GM12891 (cell line): ENCODE measurements at places on chromosomes 16 and 17.

DNA sequence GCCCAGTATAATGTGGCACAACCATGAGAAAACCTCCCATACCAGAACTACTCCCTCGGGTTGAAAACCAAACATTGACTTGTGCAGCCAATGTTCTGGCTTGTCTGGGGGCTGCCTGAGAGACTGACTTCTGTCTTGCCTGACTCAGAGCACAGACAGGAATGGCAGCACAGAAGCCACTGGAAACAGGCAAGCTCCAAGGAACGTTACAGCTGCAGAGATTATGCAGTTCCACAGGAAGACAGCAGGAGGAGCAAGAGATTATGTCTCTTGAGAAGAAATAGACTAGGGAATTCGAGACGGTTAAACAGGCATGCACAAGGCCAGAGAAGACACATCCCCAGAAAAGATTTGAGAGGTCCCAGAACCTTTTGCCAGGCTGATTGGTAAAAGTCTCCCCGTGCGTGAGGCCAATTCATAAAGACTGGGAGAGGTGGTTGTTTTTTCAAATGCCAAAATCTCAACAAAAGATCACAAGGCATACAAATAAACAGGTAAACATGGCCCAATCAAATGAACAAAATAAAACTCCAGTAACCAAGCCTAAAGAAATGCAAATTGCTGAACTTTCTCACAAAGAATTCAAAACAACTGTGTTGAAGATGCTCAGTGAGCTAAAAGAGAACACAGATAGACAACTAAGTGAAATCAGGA lies 90.6 kb upstream of the CDH5 start:
- DNase-seq: no peak

- no peak for DNase-seq
Measured at GRCh38 chr16:30641378-30641982, 9.3 kb upstream of the PRR14 start.

GRCh38 chr16:79402356-79402755 lies 198.2 kb downstream of the MAF start:
- no peak for DNase-seq

GRCh38 chr17:37650419-37651003 lies 7.3 kb upstream of the DDX52 start:
- no peak for DNase-seq

GRCh38 chr16:30541502-30542329 lies 7.1 kb upstream of the ZNF747 start:
- no peak for DNase-seq

- DNase-seq: no peak
Measured at GRCh38 chr17:56313201-56313600, 159.9 kb downstream of the ANKFN1 start.

GRCh38 chr16:30349675-30350074 lies 5.4 kb downstream of the CD2BP2 start:
- DNase-seq: no peak

GRCh38 chr16:35197656-35198055 lies 1738.2 kb downstream of the TP53TG3F start:
- no peak for DNase-seq

- DNase-seq: no peak
Measured at GRCh38 chr16:14121142-14121541, 50.0 kb downstream of the MRTFB start.

DNA sequence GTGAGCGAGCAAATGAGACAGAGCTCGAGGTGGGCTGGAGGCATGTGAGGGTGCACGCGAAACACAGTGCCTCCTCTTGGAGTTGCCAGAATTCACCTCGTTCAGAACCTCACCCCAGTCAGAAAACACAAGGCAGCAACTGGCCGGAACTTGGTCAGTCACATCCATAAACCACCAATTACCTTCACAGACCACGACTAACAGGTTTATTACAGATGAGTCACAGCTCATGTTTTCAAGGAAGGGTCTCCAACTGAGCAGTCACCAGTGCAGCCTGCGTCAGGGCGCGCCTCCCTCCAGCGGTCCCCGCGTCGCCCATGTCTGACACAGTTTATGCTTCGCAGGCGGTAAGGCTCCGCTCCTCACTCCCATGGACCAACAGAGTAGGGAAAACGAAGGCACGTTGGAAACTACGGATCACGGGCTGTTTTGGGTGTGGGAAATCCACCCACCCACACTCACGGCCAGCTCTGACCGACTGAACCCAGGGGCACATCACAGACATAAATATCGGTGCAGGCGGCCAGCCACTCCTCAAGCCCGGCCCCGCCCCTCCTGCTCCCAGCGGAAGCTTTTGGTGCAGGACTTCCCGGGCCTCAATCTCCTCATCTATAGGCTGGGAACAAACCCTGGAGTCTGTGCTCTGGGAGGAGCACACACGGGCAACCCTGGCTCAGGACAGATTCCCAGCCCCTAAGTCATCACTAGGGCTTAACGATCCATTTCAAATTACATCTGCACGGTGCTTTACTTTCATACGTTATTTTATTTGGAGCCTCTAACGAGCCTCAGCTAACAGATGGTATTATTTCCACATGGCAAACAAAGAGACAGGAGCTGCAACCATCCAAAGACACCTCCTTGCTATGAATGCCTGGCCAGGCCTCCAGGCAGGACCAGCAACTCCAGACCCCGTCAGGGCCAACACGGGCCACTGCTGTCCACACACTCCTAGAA lies 126.3 kb downstream of the ZNF778 start:
- no peak for DNase-seq

GRCh38 chr17:30323895-30324319 lies 9.9 kb downstream of the TMIGD1 start:
- no peak for DNase-seq

GRCh38 chr16:83115491-83116232 lies 488.9 kb downstream of the CDH13 start:
- no peak for DNase-seq

GRCh38 chr17:57809879-57810278 lies 40.0 kb downstream of the MRPS23 start:
- no peak for DNase-seq

DNA sequence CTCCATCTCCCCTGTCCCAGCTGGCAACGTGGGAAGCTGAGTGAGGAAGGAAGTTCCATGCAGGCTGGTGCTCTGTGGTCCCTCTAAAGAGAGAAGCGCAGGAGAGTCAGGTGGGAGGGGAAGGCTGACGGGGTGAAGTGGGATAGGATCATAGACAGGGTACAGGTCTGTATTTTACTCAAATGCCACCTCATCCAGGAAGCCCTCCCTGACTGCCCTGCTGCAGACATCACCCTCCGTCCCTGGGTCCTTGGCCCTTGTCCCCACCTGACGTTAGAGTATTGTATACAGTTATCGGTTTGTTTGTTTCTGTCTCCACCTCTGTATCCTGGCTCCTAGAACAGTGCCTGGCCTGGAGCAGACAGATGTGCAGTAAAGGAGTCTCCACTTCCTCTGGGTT lies 11.7 kb downstream of the CANT1 start:
- DNase-seq: no peak

- DNase-seq: no peak
Measured at GRCh38 chr16:79867425-79867997, 267.0 kb upstream of the MAF start.

DNA sequence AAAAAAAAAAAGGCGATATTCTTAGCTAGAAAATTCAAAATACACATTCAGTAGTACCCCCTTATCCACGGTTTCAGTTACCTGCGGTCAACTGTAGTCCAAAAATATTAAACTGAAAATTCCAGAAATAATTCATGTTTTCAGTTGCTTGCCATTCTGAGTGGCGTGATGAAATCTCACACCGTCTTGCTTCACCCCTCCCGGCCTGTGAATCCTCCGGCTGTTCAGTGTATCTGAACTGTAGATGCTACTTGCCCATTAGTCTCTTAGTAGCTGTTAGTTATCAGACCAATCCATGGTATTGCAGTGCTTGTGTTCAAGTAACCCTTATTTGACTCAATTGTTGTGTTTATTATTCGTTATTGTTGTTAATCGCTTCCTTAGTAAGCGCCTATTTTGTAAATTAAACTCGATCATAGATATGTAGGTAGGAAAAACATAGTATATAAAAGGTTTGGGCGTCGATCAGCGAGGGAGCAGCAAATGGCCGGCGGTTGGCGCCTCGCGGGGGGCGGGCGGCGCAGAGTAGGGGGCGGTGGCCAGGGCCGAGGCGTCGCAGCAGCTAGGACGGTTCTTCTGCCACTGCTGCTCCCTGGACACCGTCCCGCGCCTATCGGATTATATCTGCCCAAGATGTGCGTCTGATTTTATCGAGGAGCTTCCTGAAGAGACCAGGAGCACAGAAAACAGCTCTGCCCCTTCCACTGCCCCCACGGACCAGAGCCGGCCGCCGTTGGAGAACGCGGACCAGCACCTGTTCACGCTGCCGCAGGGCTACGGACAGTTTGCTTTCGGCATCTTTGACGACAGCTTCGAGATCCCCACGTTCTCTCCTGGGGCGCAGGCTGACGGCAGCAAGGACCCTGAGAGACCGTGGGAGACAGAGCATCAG lies 39.8 kb upstream of the AKAP1 start:
- peak; percentile 17 for DNase-seq

DNA sequence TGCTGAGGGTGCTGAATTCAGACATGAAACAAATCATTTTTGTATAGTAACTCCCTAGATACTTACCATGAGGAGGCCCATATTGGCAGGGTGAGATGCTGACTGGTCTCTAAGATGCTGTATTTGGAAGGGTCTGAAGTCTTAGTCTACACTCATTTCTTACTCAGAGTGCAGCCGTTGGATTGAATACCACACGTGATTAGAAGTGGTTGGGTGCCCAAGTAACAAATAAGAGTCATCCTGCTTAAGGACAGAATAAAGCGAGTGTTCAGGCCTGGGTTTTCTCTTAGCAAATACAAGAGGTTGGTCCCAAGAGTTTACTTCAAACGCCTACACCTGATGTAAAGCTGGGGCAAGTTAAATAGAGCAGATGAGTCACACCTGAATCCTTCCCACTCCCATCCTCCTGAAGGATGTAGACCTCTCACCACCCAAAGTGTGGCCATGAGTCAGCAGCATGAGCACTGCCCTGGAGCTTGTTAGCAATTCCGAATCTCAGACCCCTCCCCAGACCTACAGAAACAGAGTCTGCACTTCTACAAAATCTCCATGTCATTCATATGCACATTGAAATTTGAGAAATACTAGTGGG lies 284.6 kb upstream of the CDH5 start:
- DNase-seq: no peak

- peak; percentile 60 for DNase-seq
Measured at GRCh38 chr17:47323382-47324223, at the start of gene EFCAB13. EFCAB13 (plus strand) TSS chr17:47323955; CDS start chr17:47328354, 4,399 bp downstream.

GRCh38 chr17:78812855-78813254 lies 27.8 kb downstream of the USP36 start:
- no peak for DNase-seq

DNA sequence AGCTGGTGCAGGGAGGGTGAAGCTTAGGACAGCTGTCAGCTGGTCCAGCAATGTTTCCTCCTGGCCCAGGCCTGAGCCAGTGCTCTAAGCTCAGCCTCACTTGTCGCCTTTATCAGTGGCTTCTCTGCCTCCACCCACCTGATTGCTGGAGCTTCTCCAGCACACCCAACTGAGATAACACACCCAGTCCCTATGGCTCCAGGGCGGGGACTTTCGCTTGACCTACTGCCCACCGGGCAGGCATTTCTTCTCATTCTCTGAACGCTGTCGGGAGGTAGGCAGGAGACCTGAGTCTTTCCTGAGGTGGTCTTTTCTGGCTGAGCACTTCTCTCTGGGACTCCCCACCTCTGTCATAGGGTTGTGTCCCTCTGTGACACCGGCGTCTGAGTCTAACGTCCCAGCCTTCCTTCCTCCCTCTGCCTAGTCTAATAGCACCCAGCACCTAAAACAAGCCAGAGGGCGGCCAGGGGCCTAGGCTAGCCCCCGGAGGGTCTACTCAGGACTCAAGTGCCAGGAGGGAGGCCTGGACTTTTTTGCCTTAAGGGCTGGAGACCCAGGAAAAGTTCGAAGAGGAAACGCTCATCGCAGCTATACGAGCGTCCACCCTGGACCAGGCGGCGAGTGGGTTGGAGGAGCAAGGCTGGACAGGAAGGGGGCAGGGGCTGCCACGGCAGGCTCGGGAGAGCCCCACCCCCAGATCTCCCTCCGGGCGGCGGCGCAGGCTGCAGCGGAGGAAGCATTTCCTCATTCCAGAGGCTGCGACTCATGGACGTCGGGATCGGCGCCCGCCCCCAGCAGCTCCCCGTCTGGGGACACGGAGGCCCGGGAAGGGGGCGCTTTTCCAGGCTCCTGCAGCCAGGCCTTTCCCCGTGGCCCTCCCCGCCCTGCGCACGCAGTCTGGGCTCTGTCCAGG lies 756 bp downstream of the TAX1BP3 start:
- DNase-seq: no peak

DNA sequence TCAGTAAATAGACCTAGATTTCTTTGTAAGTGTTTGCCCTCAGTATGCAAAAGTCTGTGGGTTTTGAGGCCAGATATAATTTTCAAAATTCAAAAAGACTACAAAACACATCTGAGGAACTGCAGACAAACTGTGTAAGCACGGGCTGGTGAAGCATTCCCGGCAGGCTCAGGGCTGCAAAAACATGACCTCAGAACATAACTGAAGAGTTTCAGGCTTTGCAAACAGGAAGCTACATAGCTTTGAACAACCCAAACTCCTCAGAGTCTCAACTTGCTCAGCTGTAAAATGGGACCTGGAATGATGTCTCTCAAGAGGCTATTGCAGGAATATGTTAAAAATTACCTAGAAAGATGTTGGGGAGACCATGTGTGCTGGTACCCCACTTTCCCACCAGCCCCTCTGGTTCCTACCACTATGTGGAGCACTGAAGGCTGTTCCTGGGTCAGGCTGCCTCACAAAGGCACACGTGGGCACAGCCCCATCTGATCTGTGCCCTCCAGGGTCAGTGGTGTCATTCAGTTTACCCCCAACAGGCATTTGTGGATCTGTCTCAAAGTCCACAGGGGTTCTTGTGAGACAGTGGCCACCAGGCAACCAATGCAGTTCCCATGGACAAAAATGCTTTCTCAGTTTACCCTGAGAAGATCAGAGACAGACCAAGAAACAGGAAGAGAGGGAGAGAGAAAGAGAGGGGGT lies 72.9 kb downstream of the CREBBP start:
- DNase-seq: no peak

- DNase-seq: no peak
Measured at GRCh38 chr16:52318302-52319009, 228.5 kb downstream of the TOX3 start.

GRCh38 chr17:78785663-78786057 lies 3.6 kb upstream of the CYTH1 start:
- DNase-seq: no peak

GRCh38 chr16:86934581-86935375 lies 356.4 kb downstream of the FOXL1 start:
- no peak for DNase-seq
